Pancreas (tissue), 10 donors: ENCODE measurements at places on chromosomes 12 and 14. TPM values are rescaled to one million over a fixed set of nuclear protein-coding genes. Genes with fewer than 3 reads are reported as not detected.

- no peak overlapping the region for H3K27ac ChIP-seq
- H3K4me1 ChIP-seq = no peaks in the 10 kb centered on the region
- no peak overlapping the region for H3K4me3 ChIP-seq
Measured at GRCh38 chr14:80231702-80232101, 20.4 kb upstream of the DIO2 start.

DNA sequence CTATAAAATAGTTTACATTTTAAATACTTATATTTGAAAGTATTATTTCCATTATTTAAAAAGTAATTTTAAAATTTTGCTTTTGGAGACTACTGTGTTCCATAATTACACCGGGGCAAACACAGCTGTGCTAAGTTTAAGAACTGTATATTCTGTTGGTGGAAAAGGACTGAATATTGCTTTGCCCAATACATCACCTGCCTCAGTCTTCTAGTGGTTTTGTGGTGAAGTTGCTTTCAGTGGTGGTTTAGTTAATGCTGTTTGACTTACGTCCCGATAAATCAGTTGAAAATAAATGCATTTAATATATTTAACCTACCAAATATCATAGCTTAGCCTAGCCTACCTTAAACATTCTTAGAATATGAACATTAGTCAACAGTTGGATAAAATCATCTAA, 23.4 kb downstream of the FBXO34 start:
- no peaks in the 10 kb centered on the region for H3K27me3 ChIP-seq
- H3K27ac ChIP-seq = no peak overlapping the region
- no peaks in the 10 kb centered on the region for H3K36me3 ChIP-seq
- peaks cover 3% of the 10 kb centered on the region for H3K4me1 ChIP-seq
- no peak for DNase-seq

PAX9 gene
- total RNA-seq = 0.23 TPM

GRCh38 chr14:21614240-21614639, 20.5 kb downstream of the OR10G2 start:
- no peak overlapping the region for H3K27ac ChIP-seq
- H3K27me3 ChIP-seq = no peaks in the 10 kb centered on the region
- H3K36me3 ChIP-seq = no peaks in the 10 kb centered on the region
- no peak for DNase-seq

PLCZ1 gene
- not detected for total RNA-seq

- no peaks in the 10 kb centered on the region for H3K27me3 ChIP-seq
- no peak for DNase-seq
- H3K36me3 ChIP-seq = no peaks in the 10 kb centered on the region
- peak overlapping the region; percentile 100 for H3K4me3 ChIP-seq
- H3K4me1 ChIP-seq = peaks cover 40% of the 10 kb centered on the region
Measured at GRCh38 chr12:40104461-40105264, 1.2 kb downstream of the SLC2A13 start.

ADGRD1 gene
- 6.6 TPM for total RNA-seq

DNA sequence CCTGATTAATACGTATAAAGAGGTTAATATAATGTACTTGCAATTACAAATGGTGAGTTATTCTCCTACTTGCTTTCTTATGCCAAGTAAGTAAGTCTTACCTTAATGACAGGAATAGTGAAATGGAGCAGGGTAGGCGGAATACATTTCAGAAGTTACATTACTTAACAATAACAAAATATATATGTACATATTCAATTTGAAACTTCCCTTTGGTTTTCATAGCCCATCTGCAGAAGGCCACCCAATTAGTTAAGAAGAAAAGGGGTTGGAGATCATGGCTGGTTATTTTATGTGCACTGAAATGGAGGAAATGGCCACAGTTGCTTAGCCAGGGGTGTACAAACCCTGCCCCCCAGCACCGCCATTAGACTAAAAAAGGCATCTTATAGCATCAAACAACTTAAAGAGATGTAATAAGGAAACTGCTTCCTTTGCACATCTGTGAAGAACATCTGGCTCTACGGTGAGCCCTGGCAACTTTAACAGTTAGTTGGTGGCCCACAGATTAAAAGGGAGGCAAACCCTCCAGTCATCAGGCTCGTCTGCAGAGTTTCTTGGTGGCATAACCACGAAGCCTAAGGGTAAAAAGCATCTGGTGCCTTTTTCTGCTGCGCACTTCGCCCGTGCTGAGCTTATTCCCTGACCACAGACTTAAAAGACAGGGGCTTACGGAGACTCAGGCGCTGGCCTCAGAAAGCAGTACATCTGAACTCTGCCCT, 38.8 kb upstream of the DACT1 start:
- H3K36me3 ChIP-seq = no peaks in the 10 kb centered on the region
- no peaks in the 10 kb centered on the region for H3K27me3 ChIP-seq
- H3K27ac ChIP-seq = no peak overlapping the region
- H3K4me3 ChIP-seq = no peak overlapping the region

DNA sequence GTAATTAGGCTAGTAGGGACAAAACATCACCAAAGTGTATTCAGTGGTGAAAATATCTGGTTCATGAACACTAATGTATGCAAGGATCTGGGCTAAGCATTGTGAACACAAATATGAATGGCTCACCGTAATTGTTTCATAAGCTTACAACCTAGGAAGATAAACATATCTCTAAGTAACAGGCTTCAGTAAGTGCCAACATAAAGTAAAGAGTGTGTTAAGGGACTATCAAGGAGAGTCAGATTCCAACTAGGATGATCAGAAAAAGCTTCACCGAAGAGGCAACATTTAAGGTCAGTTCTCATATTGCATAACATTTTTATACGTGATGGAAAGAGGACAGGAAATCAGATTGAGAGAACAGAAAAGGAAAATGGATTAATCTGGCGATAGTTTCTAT, 29.4 kb downstream of the ABCC9 start:
- H3K36me3 ChIP-seq = no peaks in the 10 kb centered on the region
- no peaks in the 10 kb centered on the region for H3K27me3 ChIP-seq
- no peak overlapping the region for H3K4me3 ChIP-seq
- no peak overlapping the region for H3K27ac ChIP-seq
- H3K4me1 ChIP-seq = no peaks in the 10 kb centered on the region
- DNase-seq = no peak

DNA sequence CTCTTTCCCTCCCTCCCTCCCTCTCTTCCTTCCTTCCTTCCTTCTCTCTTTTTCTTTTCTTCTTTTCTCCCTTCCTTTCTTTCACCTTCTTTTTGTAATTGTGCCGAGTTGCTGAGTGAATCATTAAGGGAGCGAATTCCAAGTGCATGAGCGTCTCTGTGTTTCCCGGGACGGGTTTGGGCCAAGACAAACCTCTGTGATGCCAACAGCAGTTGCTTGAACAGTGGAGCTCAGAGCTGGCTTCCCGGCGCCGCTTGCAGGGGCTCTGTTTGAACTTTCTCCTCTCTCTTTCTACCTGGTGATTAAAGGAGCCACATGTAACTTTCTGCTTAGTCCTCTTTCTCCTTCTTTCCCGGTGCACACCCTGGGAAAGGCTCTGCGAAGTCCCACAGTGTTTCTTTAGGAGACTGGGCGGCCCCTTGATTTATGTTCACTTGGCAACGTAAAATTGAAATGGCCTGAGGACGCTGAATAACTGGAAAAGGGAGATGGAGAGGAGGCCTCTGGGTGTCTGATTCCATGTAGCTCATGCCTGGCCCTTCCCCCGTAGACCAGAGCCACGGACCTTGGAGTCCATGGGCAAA, 33.7 kb upstream of the MAP1LC3B2 start:
- H3K4me3 ChIP-seq = no peak overlapping the region
- H3K36me3 ChIP-seq = no peaks in the 10 kb centered on the region
- H3K4me1 ChIP-seq = peaks cover 23% of the 10 kb centered on the region
- peak overlapping the region; percentile 57 for H3K27ac ChIP-seq
- DNase-seq = peak; percentile 83

SLCO1B1 gene
- total RNA-seq = not detected

KRT85 gene
- total RNA-seq = not detected

KLRK1 gene
- total RNA-seq = not detected

DPPA3 gene
- not detected for total RNA-seq

GRCh38 chr12:5985471-5985870, 40.4 kb upstream of the ANO2 start:
- DNase-seq = no peak
- no peaks in the 10 kb centered on the region for H3K27me3 ChIP-seq
- H3K4me3 ChIP-seq = no peak overlapping the region
- no peaks in the 10 kb centered on the region for H3K36me3 ChIP-seq

SLCO1B3 gene
- not detected for total RNA-seq

- H3K4me1 ChIP-seq = peaks cover 16% of the 10 kb centered on the region
- no peaks in the 10 kb centered on the region for H3K27me3 ChIP-seq
Measured at GRCh38 chr14:103109535-103110441, 13.5 kb upstream of the TNFAIP2 start.

DNA sequence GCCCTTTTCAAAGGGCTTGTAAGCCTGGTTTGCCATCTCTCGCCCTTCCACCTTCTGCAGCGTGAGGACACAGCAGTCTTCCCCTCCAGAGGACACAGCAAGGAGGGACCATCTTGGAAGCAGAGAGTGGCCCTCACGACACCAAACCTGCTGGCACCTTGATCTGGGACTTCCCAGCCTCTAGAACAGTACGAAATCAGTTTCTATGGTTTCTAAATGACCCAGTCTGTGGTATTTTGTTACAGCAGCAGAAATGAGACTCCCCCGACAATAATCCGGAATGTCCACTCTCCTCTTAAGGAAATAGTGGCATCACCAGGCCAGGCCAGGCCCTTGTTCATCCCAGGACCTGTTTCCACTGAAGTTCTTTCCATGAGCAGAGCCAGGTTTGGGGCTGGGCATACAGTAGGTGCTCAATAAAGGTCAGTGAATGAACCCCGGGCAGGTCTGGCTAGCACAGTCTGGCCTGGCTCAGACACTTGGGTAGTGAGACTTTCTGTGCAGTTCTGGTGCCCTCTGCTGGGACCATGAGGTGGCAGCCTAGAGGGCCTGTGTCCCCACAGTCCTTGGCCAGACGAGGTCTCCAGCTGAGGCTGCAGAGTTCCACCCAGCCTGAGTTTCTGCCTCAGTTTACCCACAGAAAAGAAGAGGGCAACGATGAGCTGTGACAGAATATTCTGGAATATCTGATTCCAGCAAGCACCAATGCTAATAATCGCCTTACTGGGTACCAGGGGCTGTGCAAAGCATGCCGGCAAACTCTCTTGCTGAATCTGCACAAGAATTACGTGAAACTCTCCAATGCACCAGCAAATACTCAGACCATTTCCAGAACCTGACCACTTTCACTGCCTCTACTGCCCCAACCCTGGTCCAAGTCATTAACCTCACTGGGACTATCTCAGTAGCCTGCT, 14.0 kb downstream of the ABCB9 start:
- H3K4me3 ChIP-seq = no peak overlapping the region
- peak; percentile 68 for DNase-seq
- no peaks in the 10 kb centered on the region for H3K36me3 ChIP-seq
- H3K27me3 ChIP-seq = no peaks in the 10 kb centered on the region

DNA sequence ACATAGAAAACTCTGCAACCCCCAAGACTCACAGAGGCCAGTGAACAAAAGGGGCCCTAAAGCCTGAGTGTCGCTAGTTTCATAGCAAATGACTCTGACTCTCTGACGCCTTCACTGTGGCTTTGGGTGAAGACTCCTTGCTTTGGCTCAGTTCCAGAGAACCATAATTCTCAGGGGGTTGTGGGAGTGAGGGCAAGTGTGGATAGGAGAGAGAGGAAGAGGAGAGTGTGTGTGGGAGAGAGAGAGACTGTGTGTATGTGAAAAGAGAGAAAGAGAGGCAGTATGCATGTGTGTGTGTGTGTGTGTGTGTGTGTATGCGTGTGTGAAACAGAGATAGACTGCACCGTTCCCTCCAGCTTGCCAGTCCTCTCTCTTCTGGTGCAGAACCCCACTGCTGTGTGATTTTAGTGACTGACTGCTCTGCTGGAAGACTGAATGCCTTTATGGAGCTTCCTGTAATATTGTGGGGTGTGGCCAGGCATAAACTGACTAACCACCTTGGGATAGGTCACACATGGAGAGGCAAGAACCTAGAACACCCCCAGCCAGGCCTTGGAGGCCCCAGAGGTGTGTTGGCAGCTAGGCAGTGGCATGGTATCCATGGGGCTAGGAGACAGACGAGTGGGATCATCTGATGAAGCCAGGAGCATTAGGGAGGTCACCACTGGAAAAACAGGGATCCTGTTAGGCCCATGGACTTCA, 45.9 kb upstream of the STXBP6 start:
- H3K4me1 ChIP-seq = peaks cover 8% of the 10 kb centered on the region
- H3K36me3 ChIP-seq = no peaks in the 10 kb centered on the region
- H3K4me3 ChIP-seq = no peak overlapping the region
- DNase-seq = no peak
- no peak overlapping the region for H3K27ac ChIP-seq

DNA sequence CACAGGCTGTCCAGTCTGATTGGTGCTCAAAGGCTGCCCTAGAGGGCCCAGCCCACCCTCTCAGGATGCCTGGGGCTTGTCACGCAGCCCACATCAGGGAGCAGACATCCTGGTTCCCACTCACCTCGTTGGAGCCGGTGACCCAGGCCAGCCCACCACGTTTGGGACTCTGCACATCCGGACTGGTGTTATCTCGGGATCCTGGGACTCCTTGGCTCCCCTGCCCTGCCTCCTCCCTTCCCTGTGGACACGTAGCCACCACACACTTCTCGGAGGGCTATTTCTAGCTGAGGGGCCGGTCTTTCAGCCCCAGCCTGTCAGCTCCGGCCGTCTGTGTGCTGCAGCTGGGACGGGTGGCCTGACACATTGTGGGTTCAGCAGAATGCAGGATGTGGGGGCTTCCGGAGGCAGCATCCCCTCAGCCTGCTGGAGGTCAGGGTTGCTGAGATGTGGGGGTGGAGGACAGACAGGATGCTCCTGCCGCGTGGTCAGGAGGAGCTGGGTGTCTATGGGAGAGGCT, 12.8 kb upstream of the FGF23 start:
- DNase-seq = no peak
- no peaks in the 10 kb centered on the region for H3K27me3 ChIP-seq
- H3K4me3 ChIP-seq = no peak overlapping the region

DNA sequence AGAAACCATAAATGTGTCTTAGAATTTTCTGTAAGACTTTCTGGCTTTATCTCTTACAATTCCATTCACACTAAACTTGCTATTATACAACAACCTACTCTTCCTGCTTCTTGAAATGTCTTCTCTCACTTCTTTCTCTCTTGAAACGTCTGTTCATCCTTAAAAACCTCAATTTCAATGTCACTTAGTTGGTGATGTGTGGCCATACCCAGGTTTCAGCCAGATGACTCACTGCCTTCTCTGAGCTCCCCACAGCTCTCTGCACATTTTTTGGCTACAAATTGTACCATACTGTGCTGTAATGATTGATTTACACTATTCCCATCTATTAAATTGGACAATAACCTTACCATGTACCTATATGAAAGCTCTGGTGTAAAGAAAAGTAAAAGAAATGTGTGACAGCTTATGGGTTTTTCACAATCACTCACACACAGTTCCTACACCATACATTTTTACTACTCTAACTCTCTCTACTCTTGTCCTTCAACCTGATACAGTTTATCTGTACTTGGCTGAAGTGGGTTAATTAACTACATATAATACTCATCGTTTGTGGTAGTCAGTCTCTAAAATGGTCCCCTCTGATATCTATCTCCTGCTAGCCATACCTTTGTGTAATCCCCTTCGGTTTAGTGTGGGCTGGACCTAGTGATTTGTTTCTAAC, 222.1 kb downstream of the NELL2 start:
- H3K27ac ChIP-seq = no peak overlapping the region
- DNase-seq = no peak
- no peaks in the 10 kb centered on the region for H3K27me3 ChIP-seq
- H3K4me3 ChIP-seq = no peak overlapping the region
- no peaks in the 10 kb centered on the region for H3K4me1 ChIP-seq
